ENCODE measurements at places on chromosomes 2 and 18. TPM values are rescaled to one million over a fixed set of nuclear protein-coding genes. Genes with fewer than 3 reads are reported as not detected.

- DNase-seq = no peak
These were observed 21.8 kb downstream of the CWC22 start for GRCh38 chr2:179985163-179985820.

GRCh38 chr2:43563679-43564078 lies 32.2 kb downstream of the THADA start:
- DNase-seq = no peak

DNA sequence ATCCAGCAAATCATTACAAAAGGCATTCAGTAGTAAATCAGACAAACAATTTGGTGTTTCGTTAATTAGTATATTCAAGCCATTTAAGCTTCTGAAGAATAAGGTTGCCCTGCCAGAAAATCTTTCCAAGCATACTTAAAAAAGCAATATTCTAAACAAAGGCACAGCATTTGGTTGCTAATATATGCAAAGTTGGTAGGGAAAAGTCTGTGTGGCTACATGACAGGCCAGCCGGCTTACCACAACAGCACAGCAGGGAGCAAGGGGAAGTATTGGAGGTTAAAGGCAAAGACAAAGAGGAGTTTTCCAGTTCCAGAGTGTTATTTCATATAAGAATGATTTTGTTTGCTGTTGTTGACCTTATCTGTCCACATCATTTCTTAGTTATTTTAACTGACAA lies 282.3 kb downstream of the MBD5 start:
- no peak for DNase-seq

GRCh38 chr2:128374711-128375413 lies 56.2 kb upstream of the HS6ST1 start:
- DNase-seq = peak; percentile 16

PRR30 gene
- not detected for total RNA-seq

DNA sequence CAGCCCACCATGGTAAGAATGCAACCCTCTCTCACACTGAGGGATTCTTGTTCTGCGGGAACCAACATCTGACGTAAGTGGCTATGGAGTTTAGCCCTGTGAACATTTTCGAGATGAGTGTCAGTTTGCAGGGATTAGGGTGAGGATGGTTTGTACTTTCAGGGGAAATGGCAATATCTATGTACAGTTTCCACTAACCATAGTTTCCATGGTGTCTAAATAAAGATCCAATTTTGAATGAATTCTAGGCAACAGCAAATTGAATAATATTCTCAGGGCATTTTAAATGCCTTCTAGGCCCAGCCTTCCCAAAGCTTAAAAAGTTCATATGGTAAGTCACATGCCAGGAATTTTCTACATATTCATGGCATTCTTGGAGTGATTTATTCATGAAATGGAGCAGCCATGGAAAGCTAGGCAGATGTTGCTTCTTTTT lies 105.4 kb upstream of the MMADHC start:
- no peak for DNase-seq

DNA sequence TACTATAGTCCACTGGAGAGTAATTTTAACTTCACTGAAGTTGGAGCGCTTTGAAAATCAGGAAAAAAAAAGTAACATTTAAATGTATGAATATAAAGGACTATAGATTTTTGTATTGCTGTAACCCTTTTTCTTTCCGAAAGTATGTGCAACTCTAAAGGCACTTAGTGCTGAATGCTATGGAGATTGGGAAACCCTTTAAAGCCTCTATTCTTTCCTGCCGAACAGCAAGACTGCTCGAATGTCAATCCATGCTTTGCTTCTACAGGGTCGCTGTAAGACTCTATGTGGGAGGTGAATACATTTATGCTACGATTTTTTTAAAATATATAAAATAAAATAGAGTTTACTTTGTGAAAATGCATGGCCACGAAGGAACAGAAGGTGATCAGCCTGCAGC lies 825 bp downstream of the GRB14 start:
- no peak for DNase-seq

- no peak for DNase-seq
These were observed 20.1 kb downstream of the INPP5D start for GRCh38 chr2:233079953-233080835.

GRCh38 chr2:121804340-121804739 lies 48.9 kb downstream of the TSN start:
- no peak for DNase-seq

CTAGE1 gene
- total RNA-seq = not detected

DNA sequence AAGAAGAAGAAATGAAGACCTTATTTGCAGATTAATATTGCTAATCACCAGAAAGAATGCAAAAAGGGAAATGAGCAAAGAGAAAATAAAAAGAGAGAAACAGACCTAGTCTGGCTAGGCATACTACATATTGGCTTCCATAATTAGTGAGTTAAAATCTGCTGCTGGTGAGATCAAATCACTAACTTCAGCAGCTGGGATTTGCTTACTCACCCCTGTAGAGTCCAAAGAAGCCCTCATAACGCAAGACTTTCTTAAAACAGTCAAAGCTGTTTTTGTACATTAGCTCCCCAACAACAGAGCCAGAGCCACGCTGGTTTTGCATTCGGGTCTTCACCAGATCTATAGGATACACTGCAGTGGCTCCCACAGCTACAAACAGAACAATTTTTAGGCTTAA lies 80.9 kb downstream of the SLC25A12 start:
- DNase-seq = no peak

DNA sequence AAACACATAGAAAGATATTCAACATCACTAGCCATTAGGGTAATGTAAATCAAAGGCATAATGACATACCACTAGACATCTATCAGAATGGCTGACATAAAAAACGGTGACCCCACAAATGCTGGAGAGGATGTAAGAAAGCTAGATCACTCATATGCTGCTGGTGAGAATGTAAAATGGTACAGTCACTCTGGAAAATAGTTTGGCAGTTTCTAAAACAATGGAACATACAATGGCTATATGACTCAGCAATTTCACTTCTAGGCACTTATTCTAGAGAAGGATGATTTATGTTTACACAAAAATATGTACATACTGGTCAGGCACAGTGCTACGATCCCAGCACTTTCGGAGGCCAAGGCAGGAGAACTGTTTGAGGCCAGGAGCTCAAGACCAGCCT lies 87.3 kb downstream of the COLEC12 start:
- DNase-seq = no peak

DNA sequence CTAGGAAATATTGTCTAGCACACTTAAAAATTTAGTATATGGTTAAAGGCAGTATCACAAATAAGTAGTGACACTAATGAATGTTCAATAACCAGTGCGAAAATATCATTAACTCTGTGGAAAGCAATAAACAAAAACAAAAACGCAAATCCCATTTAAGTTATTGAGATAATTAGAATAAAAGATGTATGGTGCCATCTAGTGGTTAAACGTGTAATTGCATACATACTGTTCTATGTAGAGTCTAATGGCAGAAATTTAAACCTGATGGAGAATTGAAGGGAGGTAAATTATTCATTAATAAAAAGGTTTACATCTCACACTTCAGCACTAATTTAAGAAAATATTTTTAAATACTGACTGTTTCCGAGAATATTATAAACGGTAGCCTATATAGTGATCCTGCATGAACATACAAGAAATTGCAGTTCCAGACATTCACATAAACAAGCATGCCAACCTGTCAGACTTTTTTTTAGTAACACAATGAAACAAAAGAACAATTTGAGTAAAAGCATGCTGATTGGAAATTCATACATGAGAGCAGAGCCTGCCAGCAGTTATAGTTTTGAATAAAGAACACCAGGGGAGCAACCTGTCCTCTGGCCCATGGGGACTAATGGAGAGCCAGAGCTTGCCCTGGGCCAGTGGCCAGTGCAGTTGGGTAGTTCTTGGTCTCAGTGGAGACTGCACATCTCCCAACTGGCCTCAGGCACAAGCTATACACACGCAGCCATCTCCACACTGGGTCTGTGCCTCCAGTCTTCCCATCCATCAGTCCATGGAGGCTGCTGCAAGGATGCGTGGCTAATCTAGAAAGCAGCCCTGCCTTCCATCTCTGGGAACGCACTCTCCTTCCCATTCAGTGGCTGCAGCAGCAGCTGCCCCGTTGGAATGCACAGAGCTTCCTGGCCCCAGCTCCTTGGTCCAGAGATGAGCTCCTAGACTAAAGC lies 28.0 kb downstream of the GCG start:
- no peak for DNase-seq

M1AP gene
- 2.6 TPM for total RNA-seq

FEV gene
- total RNA-seq = not detected

- peak; percentile 35 for DNase-seq
These were observed 45.3 kb upstream of the SPAG16 start for GRCh38 chr2:213238753-213239495.

DNA sequence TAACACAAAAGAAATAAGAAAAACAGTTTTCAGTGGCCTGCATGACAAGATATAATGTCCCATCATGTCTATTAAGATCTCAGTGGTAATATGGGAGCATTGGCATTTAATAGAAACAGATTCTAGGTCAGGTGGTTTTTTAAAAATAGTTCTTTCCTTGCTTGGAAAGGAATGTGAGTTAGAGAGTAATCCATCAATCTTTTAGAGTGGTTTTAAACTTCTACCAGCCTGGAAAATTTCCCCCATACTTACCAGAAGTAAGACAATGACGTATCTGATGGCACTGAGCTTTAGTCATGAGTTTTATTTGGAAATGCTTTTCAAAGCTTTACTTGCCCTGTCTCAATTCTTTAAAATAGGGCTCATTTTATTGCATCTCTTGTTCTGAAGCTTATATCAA lies 441.7 kb upstream of the SMIM21 start:
- no peak for DNase-seq

DNA sequence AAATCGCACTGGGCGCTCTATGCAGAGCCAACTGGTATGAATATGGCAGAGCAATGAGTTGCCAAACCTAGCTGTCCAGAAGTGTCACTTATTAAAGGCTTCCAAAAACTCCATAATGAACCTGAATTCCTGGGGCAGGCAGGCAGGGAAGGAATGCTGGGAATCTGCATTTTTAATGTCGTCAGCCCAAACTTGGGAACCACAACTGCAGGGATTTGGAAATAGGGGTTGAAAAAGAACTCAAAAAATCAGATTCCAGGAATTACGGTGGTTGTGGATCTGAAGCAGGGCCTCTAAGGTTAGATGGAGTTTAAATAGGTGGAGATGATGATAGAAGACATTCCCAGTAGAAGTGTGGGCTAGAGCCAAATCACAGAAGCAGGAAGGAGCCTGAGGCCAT lies 15.0 kb downstream of the NCKAP5 start:
- no peak for DNase-seq

DNA sequence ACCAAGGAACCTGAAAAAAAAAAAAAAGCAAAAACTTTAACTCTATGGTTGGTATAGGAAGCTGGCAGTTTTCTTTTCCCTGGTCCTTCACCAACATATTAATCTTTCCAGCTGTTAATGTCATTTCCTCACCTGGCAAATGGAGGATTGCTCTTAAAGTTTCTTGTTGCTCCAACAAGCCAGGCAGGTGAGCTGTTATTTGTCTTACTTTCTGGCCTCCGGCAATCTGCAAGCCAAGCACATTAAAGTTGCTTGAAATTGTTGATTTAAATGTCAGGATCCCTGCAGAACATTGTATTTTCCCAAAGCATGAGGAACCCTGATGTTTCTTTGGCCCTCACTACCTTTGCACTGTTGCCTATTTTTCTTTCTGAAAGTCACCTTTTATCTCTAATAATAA lies 664.9 kb downstream of the METTL4 start:
- DNase-seq = no peak

DNA sequence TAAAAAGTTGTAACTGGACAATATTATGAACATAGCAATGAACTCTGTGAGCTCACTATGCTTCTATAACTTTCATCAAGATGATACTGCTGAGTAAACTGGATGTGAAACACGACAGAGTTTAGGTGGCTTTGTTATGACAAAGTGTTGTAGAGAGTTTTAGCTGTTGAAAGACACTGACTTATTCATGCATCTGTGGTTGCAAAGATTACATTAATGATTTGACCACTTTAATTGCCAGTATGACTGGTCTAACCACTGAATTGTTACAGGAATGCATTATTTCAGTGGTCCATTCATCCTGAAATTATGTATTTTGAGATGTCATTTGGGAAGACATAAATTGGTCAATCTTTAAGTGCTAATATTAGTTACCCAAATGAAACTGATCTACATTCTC lies 117.9 kb downstream of the SPHKAP start:
- DNase-seq = no peak

GRCh38 chr2:65353927-65354326 lies 78.5 kb downstream of the SPRED2 start:
- DNase-seq = no peak

DNA sequence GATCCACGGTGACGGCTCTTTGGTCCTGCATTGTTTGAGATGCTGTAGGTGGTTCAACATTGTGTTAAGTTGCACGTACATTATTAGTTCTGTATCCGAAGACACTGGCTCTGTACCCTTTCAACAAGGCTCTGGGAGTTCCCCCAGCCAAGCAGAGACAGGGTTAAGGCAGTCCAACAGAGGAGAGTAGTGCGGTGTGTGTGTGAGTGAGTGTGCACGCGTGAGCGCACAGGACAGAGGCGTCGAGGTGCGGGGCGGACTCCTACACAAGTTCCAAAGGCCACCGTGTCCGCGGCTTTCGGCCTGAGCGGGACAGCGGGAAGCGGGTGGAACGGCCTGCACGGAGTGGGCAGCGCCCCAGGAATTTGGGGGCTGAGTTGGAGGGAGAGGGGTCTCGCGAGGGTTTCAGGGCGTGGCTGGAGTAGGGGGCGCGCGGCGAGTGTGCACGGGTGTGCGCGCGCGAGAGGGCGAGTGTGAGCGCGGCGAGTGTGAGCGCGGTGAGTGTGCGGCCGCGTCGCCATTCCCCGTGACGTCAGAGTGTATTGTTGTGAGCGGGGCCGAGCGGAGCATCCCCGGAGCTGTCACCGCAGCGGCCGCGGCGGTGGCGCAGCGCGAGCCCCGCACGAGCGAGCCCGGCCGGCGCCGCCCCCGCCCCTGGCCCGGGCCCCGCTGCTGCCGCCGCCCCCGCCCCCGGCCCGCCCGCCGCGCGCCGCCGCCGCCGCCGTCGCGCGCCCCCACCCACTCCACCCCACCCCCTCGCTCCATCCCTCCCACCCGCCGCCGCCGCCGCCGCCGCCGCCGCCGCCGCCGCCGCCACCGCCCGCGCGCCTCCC lies at the start of gene ASXL3:
TSS of gene ASXL3 (plus strand) at position 535 of the 833 bp plus-strand sequence. CDS start 413 bp downstream, outside the sequence.
- DNase-seq = peak; percentile 81

ST8SIA3 gene
- total RNA-seq = 0.17 TPM

- no peak for DNase-seq
These were observed 86.6 kb downstream of the MARCHF4 start for GRCh38 chr2:216285701-216286100.

OTX1 gene
- not detected for total RNA-seq

DNA sequence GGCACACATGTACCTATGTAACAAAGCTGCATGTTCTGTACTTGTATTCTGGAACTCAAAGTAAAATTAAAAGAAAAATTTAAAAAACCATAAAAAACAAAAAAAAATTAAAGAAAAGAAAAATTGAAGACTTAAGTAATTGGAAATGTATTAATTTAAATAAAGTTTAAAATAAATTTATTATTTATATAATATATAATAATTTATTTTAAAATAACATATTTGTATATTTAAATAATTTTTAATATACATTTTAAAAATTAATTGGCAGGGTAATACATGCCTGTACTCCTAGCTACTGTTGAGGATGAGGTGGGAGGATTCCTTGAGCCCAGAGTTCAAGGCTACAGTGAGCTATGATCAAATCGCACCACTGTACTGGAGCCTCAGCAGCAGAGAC lies 1830.6 kb upstream of the CELF4 start:
- no peak for DNase-seq

MBP gene
- 66.4 TPM for total RNA-seq

All from thyroid gland (tissue), 4 donors.